Thoracic aorta (tissue), 2 donors: ENCODE measurements at places on chromosomes 11 and 22. TPM values are rescaled to one million over a fixed set of nuclear protein-coding genes. Genes with fewer than 3 reads are reported as not detected.

CLTCL1 gene
- total RNA-seq, result 6.1 TPM

- H3K4me3 ChIP-seq, result no peak overlapping the region
- H3K36me3 ChIP-seq, result peaks cover 2% of the 10 kb centered on the region
- no peak overlapping the region for H3K27ac ChIP-seq
- no peaks in the 10 kb centered on the region for H3K27me3 ChIP-seq
These were observed 46.9 kb downstream of the DKK3 start for GRCh38 chr11:11961399-11962028.

- H3K4me3 ChIP-seq, result no peak overlapping the region
- DNase-seq, result no peak
- H3K27ac ChIP-seq, result no peak overlapping the region
These were observed 40.1 kb downstream of the EIF4ENIF1 start for GRCh38 chr22:31449506-31449905.

DNA sequence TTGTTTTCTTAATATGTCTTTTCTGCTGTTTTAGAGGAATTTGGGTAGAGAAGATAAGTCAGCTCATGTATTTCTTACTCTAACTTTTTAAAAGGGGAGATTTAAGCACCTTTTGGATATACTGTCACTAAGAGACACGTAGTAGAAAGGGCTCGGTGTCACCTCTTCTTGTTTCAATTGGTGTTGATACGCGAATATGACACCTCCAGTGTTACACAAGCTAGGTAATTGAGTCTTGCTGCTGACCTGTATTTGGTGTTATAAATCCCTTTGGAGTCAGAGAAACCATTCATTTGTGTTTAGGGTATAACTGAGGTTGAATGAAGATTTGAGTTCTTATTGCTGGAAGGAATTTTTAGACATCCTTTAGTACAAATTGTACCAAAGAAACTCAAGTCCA lies 25.6 kb downstream of the FAR1 start:
- no peak overlapping the region for H3K27ac ChIP-seq
- H3K36me3 ChIP-seq, result peaks cover 5% of the 10 kb centered on the region
- DNase-seq, result no peak

DNA sequence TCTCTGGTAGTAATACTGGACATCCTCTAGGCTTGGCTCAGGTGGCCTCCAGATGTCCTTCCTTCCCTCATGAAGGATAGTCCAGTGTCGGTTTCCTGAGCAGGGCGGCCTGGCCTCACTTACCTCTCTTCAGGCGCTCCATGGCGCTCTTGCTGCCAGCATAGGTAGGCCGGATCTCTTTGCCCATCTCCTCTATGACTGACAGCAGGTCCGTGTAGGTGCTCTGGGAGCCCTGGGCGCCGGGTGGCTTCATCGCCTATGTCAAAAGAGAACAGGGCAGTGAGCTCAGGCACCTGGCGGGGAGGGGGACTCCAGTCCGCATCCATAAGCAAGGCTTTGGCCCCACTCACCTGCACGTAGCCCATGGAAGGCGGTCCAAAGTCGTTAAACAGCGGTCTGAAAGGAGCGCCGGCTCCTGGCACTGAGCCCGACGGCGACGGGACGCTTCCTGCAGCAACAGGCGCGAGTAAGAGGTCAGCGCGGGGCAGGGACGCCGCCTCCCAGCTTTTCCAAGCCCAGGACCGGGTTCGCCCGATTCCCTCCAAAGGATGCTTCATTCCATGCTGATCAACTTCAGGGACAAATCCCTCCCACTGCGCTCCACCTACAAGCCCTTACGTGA lies 609 bp downstream of the CDK2AP2 start:
- peak; percentile 56 for DNase-seq
- H3K36me3 ChIP-seq, result no peaks in the 10 kb centered on the region
- peak overlapping the region; percentile 84 for H3K4me3 ChIP-seq
- no peaks in the 10 kb centered on the region for H3K27me3 ChIP-seq
- H3K27ac ChIP-seq, result peak overlapping the region; percentile 98
- peaks cover 21% of the 10 kb centered on the region for H3K4me1 ChIP-seq

- DNase-seq, result no peak
- no peaks in the 10 kb centered on the region for H3K4me1 ChIP-seq
These were observed 1344.0 kb upstream of the RAG2 start for GRCh38 chr11:37942081-37942480.
